ENCODE measurements at places on chromosomes 1 and 21. TPM values are rescaled to one million over a fixed set of nuclear protein-coding genes. Genes with fewer than 3 reads are reported as not detected.

The CLCA4 gene
- not detected for total RNA-seq

DNA sequence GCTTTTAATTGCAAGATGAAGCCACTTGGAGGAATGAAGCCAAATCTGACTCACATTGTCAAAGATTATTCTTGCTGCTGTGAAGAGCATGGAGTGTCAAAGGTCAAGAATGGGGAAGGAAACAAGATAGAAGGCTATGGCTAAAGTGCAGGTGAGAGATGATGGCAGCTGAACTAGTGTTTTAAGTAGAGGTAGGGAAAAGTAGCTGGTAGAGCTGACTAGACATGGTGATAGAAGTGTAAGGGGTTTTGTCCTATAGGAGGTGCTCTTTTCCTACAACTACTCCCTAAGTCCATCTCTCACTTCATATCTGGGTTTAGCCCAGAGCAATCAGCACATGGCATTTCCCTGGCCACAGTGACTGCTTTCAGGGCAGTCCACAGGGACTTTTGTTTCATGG lies 11.8 kb downstream of the UBE2T start:
- no peak for DNase-seq

The CRP gene
- total RNA-seq: 1.3 TPM

DNA sequence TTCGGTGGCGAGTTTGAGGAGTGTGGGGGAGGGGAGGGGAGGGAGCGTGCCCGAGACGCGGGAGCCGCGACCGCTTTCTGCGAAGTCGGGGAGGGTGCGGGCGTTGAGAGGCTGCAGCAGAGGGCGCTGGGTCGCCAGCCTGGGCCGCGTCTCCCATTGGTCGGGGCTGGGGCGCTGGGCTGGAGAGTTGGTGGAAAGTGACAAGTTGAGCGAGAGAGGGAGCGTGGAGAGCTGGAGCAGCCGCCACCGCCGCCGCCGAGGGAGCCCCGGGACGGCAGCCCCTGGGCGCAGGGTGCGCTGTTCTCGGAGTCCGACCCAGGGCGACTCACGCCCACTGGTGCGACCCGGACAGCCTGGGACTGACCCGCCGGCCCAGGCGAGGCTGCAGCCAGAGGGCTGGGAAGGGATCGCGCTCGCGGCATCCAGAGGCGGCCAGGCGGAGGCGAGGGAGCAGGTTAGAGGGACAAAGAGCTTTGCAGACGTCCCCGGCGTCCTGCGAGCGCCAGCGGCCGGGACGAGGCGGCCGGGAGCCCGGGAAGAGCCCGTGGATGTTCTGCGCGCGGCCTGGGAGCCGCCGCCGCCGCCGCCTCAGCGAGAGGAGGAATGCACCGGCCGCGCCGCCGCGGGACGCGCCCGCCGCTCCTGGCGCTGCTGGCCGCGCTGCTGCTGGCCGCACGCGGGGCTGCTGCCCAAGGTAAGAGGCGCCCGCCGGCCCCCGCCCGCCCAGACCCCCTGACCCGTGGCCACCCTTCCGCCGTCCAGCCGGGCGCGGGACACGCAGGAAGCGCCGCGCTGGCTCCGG lies at the start of gene ROR1:
Gene ROR1 (plus strand): TSS at position 203 of the 802 bp plus-strand sequence.
- peak; percentile 72 for DNase-seq

DNA sequence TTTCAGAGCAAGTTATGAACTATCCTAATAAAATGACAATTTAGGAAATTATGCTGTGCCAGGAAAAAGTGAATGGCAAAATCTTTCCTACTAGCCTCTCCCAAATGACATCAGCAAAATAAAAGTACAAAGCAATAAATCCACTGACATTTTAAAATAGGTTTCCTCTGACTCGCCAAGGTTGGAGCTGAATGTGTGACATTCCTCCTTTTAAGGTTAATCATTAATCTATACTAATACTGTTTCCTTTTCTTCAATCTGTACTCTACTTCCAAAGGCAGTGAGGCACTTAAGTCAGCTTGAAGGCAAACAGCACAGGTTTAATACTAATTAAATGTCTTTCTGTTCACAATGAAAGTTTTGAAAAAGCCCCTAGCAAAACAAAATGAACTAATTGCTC lies 15.7 kb downstream of the RNF19B start:
- no peak for DNase-seq

- DNase-seq: no peak
These were observed 12.3 kb upstream of the PHC2 start for GRCh38 chr1:33443080-33443704.

DNA sequence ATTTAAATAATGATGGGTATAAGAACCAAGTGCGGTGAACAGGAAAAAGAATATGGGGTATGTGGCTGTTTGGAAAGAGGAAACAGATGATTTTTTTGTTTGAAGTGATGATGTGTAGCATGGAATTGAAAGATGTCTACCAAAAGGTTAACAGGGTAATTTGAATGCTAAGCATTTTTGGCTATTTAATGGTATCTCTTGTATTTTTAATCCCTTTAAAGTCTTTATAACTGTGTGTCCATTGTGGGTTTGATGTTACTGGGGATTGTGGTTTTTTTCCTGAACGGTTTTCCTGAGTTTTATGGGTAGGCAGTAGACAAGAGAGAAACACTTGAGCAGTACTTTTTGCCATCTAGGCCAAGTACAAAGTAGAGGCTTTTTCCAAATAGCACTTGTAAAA lies 63.2 kb downstream of the PRDM2 start:
- DNase-seq: no peak

The FCER1G gene
- total RNA-seq: 0.86 TPM

GRCh38 chr1:1827089-1827848 lies 49.0 kb upstream of the NADK start:
- no peak for DNase-seq

- DNase-seq: no peak
These were observed 12.3 kb downstream of the FAM3B start for GRCh38 chr21:41328660-41329607.

- no peak for DNase-seq
These were observed 199.3 kb downstream of the DSCAM start for GRCh38 chr21:40647706-40648105.

GRCh38 chr1:223234534-223234933 lies 91.5 kb upstream of the TLR5 start:
- DNase-seq: no peak

The OLFML2B gene
- 1.3 TPM for total RNA-seq

The SMPDL3B gene
- 16.4 TPM for total RNA-seq
